CD4-positive, alpha-beta T cell treated with Interleukin-21 for 1 hour (primary cell): ENCODE measurements at places on chromosomes 7 and 10.

- no peak for DNase-seq
Measured at GRCh38 chr10:99654390-99655175, 4.7 kb upstream of the ENTPD7 start.

DNA sequence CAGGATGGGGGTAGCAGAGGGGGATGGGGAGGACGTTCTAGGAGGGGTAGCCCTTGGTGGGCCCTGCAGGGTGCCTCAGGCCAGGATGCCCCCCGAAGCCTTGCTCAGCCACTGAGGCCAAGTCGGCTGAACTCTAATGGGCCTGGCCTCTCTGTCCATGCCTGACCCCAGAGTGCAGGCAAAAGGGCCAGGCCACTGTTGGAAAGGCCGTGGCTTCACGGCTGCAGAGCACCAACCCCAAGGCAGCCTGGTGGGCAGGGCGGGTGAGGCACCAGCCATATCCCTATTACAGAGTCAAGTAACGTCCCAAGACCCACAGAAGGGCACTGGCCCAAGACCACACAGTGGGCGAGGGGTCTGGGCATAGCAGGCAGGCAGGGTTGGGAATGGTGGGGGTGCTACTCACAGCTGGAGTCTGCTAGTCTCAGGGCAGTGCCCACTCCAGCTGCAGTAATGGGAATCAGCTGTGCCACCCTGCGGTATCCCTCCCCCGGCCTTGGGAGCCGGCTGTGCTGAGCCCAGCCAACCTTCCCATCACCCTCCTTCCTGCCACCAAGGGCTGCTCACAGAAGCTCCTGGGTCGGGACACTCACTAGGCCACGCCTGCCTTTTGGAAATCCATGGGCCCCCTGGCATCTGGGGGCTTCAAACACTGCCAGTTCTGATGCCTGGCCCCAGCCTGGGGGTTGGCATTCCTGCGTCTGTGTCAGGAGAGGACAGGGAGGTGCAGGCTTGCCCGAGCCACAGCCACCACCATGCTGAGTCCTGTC, 4.0 kb upstream of the LFNG start:
- DNase-seq, result no peak

GRCh38 chr7:148299350-148300276, 291.0 kb upstream of the C7orf33 start:
- DNase-seq, result no peak

DNA sequence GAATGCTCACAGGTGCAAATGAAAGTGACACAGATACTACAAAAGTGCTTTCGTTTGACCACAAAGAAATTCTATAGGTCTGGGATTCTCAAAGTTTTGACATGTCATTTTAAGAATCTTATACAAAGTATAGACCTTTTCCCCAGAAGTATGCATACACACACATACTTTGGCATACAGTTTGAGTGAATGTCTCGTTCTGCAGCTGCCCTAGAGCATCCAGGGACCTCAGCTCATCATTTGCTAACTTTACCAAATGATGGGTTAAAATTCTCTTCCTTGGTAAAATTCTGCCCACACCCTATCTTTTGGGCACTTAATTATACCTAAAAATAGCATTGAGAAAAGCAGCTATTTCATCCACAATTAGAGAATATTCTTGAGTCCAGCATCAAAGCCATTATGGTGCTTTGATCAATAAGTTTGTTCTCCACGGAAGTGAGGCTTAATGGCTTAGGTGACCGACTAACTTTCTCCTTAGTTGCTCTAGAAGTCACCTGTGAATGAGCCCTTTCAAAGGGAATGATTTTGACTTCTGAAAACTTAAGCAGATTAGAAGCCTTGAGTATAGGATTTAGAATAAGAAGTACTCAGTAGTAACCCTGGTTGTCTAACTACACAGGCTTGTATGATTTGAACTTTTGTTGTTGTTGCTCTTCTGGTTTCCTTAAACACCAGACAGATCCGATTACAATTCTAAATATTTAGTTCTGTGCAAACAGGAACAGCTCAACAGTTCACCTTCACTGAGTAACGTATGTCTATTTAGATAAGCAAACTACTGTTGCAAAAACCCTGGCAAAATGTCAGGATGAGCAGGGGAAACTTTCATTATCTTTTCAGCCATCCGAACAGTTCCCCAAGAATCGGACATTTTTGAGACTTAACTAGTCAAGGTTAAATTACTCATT, 70.6 kb downstream of the CNNM2 start:
- DNase-seq, result no peak

DNA sequence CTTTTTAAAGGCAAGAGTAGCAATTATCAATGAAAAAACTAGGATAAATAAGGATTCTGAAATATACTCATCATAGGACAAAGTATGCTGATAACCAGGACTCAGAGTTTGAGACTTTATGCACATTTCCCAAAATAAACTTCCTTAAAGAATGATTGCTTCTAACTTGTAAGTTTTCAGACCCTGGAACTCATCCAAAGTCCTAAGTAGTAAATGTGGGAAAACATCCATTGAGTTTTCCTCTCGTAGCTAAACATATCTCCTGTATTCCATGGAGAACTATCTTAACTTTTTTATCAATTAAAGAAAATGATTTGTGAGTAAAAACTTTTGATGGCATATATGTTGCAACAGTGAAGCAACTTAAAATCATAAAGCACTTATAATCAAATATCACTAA, 285.2 kb upstream of the KLF6 start:
- no peak for DNase-seq

DNA sequence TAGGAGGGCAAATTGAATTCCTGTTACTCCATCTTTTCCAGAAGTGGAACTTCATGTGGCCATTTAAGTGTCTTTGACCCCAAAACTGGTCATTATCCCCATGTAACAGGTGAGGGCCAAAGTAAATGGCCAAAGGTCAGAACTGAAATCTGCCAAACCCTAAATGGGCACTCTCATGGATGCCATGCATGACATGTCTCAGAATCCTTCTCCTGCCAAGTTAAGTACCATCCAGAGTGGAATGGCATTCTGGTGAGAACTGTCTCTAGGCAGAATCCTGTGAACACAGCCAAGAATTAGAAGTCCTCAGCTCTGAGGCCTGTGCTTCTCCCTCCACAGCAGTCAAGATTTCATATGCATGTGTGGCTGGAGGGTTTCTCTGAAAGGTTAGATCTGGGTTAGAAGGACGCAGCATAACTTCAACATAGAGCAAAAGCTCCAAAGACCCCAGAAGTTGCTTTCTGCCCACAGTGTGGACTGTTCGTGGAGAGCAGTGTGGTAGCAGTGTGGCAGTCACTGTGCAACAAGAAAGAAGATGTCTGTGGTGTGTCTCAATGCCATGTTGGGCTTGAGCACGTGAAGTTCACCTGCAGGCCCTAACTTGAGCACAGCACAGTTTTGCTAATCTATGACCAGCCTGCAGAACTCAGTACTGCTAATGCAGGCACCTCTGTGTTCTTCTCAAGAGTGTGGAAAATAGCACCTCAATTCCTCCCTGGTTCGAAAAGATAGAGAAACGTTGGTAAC, 121.3 kb downstream of the ADCY1 start:
- no peak for DNase-seq

GRCh38 chr7:507623-508300, 11.9 kb downstream of the PDGFA start:
- no peak for DNase-seq

- no peak for DNase-seq
Measured at GRCh38 chr7:129605960-129606614, 5.4 kb upstream of the NRF1 start.

DNA sequence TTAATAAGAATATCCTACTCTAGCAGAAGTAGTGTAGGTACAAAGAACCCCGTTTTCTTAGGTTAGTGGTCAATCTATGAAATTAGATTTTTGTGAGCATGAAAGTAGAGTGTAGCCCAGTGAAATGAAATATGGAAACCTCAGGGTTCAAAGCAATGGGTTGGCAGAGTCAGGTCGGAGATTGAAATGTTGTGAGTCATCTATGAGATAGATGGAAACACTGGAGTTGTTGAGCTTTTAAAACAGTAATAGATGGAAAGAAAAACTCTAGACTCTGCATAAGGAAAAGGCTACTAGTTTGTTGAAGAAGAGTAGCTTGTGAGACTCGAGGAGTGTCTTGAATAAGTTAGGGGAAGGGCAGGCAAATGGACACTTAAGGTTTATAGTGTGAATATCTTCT, 251.9 kb downstream of the EXOC4 start:
- DNase-seq, result no peak

DNA sequence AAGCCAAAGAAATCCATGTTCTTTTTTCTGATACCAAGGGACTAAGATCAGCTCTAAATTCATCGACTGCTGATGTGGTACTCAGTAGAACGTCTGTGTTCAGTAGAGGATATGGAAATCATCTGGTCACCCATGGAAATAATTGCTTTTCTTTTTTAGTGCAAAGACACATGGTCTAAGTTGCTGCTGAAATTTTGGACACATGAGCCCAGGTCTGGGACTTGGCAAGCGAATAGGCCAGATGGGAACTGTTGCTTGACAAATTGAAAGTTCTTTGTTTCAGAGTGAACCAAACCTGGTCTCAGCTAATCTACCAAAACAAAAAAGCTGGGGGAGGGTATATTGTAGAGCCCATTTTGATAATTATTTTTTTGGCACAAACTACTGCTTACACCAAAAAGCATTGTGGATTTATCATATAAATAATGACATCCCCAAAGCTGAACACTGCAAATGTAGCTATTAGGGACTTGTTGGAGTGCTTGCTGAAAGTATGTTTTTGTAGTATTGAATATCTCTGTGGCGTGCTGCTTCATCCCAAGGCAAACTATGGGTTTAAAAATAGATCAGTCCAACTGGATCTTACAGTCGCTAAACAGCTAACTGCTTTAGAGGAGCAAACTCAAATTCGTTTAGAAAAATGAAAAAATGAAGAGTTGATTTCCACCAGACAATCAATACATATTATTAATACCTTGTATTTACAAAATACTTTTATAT, 144.7 kb downstream of the TRIL start:
- no peak for DNase-seq

- DNase-seq, result no peak
Measured at GRCh38 chr7:13198727-13199126, 511.3 kb downstream of the ARL4A start.

GRCh38 chr10:4396401-4397283, 429.4 kb upstream of the AKR1E2 start:
- no peak for DNase-seq

DNA sequence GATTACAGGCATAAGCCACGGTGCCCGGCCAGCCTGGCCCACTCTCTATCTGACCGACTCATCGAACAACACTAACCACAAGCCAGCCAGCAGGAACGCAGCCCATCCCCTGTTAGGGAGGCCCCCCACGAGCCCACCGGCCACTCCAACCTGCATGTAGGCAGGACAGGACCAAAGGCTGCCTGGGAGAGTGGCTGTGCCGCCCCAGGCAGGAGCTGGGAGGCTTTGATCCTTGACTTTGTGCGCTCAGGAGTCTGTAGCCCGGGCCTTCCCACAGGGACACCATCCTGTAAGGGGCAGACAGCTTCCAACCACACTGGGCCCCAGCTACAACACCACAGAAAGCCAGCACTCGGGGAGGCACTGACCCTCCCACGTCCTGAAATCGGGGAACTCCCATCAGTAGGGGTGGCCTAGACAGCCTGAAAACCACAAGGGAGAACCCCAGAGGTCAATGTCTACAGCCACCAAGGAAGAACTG, 29.4 kb downstream of the GRID1 start:
- DNase-seq, result no peak

- DNase-seq, result peak; percentile 67
Measured at GRCh38 chr7:131027287-131027773, 293.3 kb upstream of the KLF14 start.

DNA sequence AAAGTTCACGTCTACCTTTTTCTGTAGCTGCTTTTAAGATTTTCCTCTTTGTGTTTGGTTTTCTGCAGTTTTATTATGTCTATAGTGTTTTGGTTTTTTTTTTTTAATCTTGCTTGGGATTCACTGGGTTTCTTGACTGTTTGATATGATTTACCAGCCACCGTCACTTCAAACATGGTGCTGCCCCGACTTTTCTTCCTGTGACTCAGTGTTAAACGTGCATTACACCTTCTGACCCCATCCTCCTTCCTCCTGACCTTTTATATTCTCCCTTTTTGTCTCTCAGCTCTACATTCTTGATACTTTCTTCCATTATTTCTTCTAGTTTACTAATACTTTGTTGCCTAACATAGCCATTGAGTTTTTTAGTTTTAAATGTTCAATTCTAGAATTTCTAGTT, 61.5 kb downstream of the GNA12 start:
- DNase-seq, result no peak

- no peak for DNase-seq
Measured at GRCh38 chr10:61390851-61391250, 62.3 kb downstream of the TMEM26 start.

DNA sequence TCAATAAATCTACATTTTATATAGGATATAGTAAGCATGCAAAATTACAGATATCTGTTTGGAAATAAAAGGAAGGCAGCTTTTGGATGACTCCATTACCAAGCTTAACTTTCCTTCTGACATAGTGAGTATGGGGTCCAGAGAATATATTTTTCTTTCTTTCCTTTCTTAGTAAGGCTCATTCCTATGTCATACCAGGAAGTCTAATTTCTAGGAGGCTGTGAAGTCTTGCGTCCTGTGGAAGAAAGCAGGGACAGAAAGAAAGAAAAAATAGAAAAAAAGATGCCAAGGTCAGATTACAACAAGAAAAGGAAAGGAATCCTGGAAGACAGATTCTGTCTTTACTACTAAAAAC, 36.3 kb downstream of the AKR1C8 start:
- no peak for DNase-seq

DNA sequence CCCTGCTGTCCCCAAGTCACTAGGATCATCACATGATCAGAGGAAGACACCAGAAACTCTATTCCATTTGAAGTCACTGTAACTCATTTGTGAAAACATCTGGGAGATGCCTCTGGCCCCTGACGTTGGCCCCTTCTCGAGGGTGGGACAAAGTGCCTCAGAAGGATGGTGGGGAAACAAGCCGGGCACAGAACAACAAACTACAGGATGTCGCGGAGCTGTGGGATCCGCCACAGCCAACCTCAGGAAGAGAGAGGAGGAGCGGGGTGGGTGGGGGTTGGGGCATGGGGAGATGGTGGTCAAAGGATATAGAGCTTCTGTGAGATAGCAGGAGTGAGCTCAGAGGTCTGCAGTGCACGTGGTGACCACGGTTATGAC, 265.6 kb upstream of the TCERG1L start:
- no peak for DNase-seq

- no peak for DNase-seq
Measured at GRCh38 chr7:158061884-158062656, 525.6 kb downstream of the PTPRN2 start.

GRCh38 chr10:61627266-61627665, 35.5 kb upstream of the CABCOCO1 start:
- DNase-seq, result no peak
